Pulmonary artery endothelial cell (primary cell): ENCODE measurements at places on chromosomes 2 and 18.

DNA sequence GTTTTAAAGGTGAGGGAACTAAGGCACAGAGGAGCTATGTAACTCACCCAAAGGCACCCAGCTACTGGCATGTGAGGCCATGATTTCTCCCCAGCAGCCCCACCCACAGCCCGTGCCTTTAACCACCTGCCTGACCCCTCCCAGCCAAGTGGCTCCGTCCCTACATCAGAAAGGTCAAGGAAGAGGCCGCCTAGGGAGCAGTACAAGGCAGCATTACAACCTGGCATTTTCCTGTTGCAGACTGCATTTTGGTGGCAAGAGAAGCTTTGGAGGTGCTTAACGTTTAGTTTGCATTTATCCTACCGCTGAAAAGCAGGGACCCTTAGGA is 17.5 kb downstream of the STEAP3 start:
- no peak for DNase-seq

- no peak for DNase-seq
These were observed 11.6 kb upstream of the HNMT start for GRCh38 chr2:137952586-137953129.

GRCh38 chr18:63752636-63753035 is 22.6 kb upstream of the SERPINB7 start:
- DNase-seq, result no peak

DNA sequence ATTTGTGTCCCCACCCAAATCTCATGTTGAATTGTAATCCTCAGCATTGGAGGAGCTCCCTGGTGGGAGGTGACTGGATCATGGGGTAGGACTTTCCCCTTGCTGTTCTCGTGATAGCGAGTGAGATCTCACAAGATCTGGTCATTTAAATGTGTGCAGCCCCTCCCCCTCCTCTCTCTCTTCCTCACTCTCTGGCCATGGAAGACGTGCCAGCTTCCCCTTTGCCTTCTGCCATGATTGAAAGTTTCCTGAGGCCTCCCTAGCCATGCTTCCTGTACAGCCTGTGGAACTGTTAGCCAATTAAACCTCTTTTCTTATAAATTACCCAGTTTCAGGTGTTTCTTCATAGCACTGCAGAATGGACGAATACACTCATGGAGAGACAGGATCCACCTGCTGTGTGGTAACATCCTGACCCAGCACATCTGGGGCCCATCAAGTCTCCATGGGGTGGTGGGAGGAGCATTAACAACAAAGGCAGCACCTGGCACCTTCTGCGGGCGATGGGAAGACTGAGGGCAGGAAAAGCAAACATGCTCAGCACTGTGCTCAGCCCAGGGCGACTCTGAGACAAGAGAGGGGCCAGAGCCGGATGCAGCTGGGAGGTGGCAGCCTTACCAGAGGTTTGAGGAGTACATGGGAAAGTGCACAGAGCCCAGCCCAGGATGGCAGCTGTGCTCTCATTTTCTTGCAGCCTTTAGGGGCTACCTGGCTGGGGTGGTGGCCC is 16.2 kb upstream of the ALPP start:
- no peak for DNase-seq

- DNase-seq, result no peak
These were observed 36.1 kb downstream of the MCFD2 start for GRCh38 chr2:46879511-46879910.

GRCh38 chr18:46332286-46332801 is 228.2 kb downstream of the HAUS1 start:
- no peak for DNase-seq

DNA sequence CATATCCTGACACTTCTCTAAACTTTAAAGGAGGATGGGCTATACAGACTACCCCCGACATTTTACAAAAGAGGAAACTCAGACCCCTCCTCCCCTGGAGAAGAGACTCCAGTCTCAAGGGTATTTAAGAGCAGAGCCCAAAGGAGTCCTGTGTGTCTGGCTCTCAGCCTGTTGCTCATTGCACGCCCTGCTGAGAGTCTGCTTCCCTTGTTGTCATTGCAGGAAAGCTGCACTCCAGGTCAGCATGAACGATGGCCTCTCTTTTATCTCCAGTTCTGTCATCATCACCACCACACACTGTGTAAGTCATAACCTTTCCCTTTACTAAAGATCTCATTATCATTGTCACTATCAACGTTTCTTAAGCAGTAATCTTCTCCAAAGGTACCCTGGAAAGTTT is 111.4 kb downstream of the ANTXR1 start:
- DNase-seq, result no peak

- no peak for DNase-seq
These were observed 1.7 kb downstream of the TMBIM1 start for GRCh38 chr2:218290316-218291261.

- DNase-seq, result no peak
These were observed 268.9 kb downstream of the NDUFA10 start for GRCh38 chr2:239756031-239756789.

DNA sequence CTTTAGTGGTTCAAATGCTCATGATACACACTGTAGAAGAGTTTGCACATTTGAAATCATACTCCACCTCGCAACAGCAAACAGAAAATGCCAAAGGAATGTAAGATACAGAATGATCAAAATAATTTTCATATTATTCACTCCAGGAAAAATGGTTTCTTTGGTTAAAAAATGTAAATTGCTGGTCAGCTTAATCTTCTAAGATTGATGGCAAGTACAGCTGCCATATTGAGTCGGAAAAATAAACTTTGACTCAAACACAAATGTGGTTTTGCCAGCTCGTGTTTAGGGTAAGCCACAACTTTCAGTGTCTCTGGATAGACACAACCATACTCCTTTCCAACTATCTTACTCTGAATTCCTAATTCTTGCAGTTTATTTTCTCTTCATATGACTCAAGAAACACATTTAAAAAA is 154.9 kb upstream of the SMIM21 start:
- DNase-seq, result no peak

GRCh38 chr2:7685342-7686015 is 768.3 kb downstream of the RNF144A start:
- DNase-seq, result no peak

DNA sequence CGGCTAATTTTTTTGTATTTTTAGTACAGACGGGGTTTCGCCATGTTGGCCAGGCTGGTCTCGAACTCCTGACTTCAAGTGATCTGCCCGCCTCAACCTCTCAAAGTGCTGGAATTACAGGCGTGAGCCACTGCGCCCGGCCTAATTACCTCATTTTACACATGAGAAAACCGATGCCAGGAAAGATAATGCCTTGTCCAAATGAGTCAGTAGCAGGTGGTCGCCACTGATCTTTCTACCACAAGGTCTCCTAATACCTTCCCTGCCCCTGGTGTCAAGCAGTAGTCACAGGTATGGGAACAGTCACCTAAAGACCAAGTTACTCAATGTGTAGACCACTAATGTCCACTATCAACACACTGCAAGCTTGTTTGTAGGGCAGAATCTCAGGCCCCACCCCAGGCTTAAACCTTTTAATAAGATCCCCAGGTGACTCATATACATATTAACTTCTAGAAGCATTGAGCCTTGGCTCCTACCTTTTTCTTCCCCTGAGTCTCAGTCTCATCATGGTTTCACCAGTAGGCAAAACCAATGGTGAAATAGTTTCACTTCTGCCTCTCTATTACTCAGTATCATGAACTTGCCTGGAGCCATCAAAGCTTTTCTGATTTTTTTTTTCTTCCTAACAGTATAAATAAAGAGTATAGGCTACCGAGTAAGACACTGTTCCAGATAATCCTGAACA is 6.9 kb upstream of the EPB41L5 start:
- DNase-seq, result no peak

GRCh38 chr2:146523196-146523595 is 1321.6 kb upstream of the ACVR2A start:
- no peak for DNase-seq

- DNase-seq, result no peak
These were observed 9.4 kb upstream of the SOCS6 start for GRCh38 chr18:70279470-70279869.

DNA sequence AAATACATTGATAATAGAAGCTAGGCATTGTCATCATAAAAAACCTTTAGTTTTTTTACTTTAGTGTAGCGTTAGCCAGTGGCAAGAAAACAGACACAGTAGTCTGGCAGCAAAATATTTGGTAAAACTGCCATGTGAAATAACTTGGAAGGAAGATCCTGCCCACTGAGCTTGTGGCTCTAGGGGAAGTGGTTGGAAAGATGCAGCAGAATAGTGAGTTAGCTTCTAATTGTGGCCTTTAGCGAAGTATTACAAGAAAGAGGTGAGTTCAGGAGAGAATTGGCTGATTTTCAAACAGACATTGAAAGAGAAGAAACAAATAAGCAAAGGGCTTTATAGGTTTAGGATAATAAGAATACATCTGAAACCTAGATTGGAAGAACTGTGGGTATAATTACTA is 1887.8 kb upstream of the CELF4 start:
- no peak for DNase-seq

GRCh38 chr2:200845669-200846325 is 18.7 kb downstream of the CLK1 start:
- no peak for DNase-seq

- DNase-seq, result no peak
These were observed 68.6 kb upstream of the BZW1 start for GRCh38 chr2:200743042-200743676.

DNA sequence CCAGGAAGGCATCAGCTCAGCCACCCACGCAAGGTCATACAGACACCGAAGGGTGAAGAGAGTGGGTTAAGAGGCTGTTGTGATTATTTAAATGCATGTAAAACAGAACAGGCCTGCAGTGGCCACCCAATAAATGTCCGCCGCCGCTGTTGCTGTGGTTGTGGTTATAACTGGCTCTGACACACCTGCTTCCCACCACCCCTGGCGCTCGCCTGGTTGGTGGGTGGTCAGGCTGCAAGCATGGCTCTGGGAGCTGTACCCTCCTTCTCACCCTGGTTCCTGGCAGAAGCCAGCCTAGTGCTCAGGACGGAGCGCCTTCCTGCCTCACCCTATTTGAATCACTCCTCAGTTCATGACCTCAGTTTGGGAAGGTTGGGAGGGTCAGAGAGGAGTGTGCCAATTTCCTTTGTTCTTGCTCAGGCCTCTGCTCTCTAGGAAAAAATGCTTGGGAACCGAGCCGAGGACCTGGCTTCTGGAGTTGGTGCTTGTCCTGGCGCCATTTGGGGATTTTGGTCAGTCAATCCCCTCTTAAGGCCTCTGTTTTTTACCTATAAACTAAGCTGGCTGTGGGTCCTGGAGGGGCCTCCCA is 5.3 kb upstream of the CRYBA2 start:
- no peak for DNase-seq

DNA sequence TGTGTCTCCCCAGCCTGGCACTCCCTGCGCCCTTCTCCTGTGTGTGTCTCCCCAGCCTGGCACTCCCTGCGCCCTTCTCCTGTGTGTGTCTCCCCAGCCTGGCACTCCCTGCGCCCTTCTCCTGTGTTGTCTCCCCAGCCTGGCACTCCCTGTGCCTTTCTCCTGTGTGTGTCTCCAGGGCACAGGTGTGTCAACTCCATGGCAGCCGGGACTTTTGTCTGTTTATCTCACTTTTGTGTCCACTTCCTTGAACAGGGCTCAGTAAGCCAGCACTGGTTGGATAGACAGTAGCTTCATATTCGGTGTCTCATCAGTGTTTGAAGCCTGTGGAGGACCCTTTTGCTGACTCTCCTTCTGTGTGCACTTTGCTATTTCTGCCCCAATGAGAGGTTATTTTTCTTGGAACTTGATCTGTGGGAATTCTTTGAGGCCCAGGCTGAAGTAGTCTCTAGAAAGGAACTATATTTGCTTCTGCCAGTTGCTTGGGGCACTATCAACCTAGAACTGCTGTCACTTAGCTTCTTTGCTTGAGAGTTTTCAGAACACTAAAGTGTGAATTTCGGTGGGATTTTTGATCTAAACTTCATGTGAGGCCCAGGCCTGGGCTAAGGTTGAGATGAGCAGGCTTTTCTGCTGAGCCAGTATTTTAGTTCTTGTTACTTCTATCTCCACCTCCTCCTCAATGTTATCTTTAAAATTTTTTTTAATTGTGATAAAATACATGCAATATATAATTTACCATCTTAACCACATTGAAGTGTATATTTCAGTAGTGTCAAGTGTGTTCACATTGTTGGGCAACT is 8.3 kb upstream of the ASB1 start:
- no peak for DNase-seq
